ENCODE measurements at places on chromosomes 2 and 18.

DNA sequence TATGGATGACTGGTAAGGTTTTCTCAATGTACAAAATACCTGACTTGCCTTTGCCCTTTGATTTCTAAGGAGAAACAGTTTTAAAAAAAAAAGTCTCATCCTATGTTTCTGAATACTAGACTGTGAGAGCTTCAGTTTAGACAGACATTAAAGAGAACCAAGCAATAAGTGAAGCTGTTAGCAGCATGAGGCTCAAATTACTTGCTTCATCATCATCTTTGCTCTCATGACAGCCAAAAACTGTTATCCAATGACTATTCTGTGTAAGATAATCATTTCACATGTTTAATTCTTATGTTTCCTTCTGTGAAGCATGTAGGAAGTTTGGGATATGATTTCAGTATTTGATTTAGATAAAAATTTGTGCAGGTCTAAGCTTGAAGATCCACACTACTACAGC lies 129.2 kb downstream of the COMMD1 start:
- DNase-seq: no peak

- no peak for DNase-seq
Observed at GRCh38 chr18:44909191-44909719, 228.6 kb downstream of the SETBP1 start.

GRCh38 chr2:17191223-17191622 lies 327.0 kb downstream of the RAD51AP2 start:
- no peak for DNase-seq

- DNase-seq: no peak
Observed at GRCh38 chr2:23556929-23557328, 171.9 kb downstream of the KLHL29 start.

DNA sequence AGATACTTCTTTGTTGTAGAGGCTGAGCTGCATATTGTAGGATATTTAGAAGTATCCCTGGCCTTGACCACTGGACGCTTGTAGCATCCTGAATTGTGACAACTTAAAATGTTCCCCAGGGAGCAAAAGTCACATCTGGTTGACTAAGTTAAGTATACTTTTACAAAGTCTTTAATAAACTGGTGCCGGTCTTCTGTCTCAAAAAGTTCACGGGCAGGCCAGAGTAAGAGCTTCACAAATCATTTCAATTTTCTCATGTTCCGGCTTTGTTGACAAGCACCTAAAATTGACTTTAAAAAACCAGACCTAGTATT lies 18.4 kb downstream of the ATP8B1 start:
- no peak for DNase-seq

DNA sequence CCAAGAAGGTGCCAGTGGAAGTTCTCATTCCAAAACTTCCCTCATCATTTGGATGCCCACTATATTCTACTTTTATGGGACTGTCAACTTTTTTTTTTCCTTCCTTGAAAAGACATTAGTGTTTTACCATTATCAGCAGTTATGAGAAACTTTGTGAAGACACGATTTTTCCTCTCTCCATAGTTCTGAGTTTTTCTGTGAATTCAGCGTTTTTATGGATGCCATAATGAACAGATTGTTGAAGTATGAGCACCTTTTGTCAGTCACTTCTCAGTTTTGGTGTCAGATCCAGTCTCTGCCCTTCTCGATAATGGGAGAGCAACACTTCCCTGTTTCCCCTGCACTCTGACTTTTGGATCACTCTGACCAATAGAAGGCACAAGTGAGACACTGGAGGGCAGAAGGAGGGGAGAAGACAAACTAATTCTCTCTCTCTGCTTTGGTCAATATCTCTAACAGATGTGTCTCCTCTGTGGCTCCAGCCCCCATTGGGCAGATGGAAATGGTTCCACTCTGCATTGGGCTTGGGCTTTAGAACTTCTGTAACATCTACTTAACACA lies 53.5 kb upstream of the FN1 start:
- no peak for DNase-seq

GRCh38 chr2:39663187-39663930 lies 2.4 kb upstream of the TMEM178A start:
- DNase-seq: no peak

GRCh38 chr18:32303400-32303799 lies 113.6 kb downstream of the MEP1B start:
- no peak for DNase-seq

GRCh38 chr18:63562284-63562683 lies 20.1 kb downstream of the SERPINB12 start:
- DNase-seq: no peak

GRCh38 chr2:222434204-222434603 lies 9.9 kb downstream of the SGPP2 start:
- DNase-seq: no peak

DNA sequence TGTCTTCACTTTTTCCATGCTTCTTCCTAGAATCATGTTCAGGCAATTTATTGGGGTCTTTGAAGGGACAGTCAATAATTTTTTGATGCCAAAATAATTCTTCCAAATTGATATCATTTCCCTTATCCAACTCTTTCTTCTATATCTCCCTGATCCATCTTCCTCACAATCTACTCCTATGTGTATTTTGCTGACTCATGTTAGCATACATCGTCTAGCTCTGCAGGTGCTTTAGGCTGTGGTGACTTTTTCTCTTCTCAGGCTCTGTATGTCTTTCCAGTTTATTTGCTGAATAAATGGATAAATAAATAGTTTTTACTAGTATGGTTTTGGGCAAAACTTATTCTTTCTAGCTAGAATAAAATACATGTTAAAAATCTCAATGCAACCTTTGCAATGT lies 1650.9 kb upstream of the TMEFF2 start:
- DNase-seq: no peak

- no peak for DNase-seq
Observed at GRCh38 chr18:22709288-22710060, 223.7 kb upstream of the RBBP8 start.

- peak; percentile 35 for DNase-seq
Observed at GRCh38 chr2:202091476-202091875, 18.4 kb downstream of the KIAA2012 start.

- peak; percentile 65 for DNase-seq
Observed at GRCh38 chr18:36402765-36403396, 105.4 kb downstream of the FHOD3 start.

DNA sequence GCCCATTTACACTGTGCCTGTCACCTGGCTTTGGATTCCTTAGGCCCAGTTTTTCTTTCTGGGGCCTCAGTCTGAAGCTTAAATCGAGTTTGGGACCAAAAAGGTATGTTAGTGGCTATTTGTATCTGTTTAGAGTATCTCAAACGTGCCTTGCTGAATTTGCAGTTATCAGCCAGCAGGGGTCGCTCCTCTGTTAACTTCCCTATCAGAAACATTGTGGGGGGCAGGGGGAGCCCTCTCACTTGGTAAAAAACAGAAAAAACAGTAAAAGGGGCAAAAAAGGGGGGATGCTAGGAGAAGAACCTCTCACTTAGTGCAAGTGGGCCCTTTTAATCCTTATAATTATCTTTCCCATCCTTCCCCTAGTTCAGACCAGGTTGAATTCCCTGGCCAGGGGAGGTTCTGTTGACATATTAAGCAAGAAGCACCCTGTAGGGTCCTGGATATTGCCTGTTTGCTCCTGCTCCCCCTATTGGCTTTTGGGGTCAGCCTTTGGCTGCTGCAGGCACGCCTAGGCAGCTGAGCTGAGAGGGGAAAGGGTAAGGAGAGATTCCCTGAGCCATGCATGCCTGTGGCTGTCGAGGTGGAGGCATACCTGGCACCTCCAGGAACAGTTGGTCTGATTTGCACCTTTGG lies 8.8 kb upstream of the IFIH1 start:
- DNase-seq: no peak

- no peak for DNase-seq
Observed at GRCh38 chr18:70422391-70422965, 133.6 kb downstream of the SOCS6 start.

DNA sequence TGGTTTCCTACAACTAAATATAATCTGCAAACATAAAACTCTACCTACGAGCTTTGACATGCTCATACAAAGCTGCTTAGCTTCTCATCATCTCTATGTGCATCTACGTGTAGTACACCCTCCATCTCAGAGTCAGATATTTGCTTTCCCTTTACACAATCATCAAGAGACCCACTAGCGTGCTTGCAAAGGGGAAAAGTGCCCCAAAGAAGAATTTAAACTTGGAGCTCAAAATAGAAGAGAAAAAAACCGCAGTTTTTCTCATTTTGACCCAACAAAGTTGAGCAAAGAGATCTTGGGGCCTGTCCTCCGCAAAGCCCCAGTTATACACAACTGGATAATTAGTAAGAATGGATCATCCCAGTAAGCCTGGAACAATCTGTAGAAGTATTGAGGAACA lies 104.1 kb downstream of the PAX3 start:
- no peak for DNase-seq

- DNase-seq: no peak
Observed at GRCh38 chr2:158818511-158818910, 23.4 kb downstream of the DAPL1 start.

DNA sequence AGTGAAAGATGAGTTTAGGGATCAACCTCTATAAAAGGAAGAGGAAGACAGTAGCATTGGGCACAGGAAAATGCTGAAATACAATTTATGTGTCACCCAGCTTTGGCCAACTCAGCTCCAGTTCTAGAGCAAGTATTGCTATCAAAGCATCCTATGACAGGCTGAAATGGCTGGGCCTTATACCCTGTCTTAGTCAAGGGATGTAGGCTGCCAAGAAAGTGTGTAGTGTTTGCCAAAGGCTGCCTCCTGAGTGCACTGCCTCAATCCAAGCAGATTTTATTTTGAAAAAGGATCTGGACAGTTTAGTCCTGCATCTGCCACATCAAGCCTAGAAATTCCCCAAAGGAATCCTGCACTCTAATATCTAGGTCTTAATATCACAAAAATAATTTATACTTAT lies 359.9 kb upstream of the ZC3H15 start:
- peak; percentile 38 for DNase-seq

DNA sequence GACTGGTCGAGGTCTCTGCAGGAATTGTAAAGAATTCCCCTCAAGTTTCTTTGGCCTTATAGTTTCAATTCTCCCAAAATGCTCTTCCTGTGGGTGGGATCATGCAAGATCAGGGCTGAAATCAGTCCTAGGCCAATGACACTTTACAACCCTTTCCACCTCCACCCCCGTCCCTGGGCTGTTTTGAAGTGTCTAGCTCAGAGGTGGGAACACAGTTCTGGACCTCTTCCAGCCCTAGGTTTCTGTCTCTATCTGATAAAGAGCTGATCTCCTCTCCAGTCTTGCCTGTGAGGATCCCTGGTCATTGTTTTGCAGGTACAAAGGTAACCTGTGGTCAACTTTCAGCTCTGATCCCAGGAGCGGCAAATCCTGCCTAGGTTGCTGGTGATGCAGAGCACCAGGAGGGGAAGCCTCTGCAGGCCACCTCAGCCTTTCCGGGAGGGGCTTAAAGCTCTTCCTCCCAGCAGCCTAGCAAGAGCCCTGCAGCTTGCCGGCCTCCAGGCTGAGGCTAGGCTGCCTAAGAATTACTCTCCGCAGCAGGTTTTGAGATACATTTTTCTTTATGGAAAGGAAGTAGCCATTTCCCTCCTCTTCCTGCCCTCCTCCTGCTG lies 69.8 kb upstream of the WIPF1 start:
- DNase-seq: no peak

GRCh38 chr2:218895326-218895725 lies 14.7 kb downstream of the WNT10A start:
- DNase-seq: no peak

- DNase-seq: no peak
Observed at GRCh38 chr2:8432706-8433336, 249.0 kb upstream of the ID2 start.

- peak; percentile 88 for DNase-seq
Observed at GRCh38 chr2:101330253-101330933, 21.9 kb upstream of the RNF149 start.

DNA sequence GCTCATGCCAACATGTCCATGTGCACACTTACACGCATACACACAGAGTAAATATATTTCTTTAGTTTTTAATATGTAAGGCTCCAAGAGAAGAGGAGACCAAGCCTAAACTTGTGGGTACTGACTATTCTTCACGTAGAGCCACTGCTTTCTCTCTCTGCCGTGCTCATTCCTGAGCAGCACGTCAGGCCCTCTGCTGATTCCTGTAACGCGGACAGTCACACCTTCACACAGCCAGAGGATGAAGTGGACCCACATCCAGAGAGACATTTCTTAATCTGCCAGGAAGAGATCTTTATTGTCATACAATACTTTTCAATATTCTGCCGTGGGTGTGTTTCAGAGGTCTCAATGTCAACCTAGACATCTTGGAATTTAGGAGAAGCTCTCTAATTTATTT lies 560.7 kb downstream of the STK39 start:
- DNase-seq: no peak

DNA sequence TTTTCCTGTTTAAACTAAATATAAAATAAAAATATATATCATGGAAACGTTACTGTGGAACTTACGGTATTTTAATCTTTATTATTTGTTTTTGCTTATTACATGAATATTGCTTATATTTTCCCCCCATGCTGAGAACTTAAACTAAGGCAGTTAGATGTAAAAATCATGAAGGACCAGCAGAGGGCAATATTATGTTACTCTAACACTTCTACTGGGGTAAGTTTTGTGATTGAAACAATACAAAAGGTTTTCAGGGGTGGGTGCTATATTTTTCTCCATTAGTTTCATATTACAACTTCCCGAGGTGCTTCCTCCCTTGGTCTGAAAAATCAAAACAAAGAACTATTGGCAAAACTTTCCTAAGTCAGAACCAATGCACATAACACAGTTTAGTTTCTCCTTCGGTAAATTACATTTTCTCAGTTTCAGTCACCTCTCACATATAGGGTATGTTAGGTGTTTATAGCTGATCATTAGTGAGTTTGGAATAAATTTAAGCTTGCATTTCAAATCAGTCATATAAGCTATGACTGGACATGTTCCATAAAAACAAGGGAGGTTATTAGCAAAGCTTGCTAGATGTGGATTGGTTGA lies 54.8 kb downstream of the ZNF407 start:
- peak; percentile 45 for DNase-seq

GRCh38 chr2:239079671-239080294 lies 231.9 kb downstream of the TWIST2 start:
- DNase-seq: no peak

DNA sequence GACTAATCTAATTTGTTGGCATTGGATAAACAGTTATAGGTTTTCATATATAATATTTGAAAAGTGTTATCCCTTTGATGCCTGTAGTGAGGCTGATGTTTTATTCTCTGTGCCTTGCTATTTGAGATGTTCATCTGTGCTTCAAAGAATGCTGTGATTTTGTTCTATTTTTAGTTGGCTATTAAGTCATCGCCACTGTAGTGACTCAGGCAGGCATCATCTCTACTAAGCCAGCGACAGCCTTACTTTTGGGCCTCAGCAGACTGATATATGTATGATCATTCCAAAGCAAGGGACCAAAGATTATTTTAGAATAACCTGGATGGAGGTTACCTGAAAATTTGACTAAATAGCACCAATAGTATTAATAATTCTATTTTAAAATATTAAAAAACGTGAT lies 1674.5 kb upstream of the NXPH2 start:
- DNase-seq: peak; percentile 71

GRCh38 chr2:232508251-232508650 lies 11.9 kb upstream of the PRSS56 start:
- no peak for DNase-seq

All from Ammon's horn (tissue), 1 donor.